Cortex of kidney (tissue), 1 donor: ENCODE measurements at places on chromosomes 2 and 18.

GRCh38 chr2:229282758-229283546 is 11.9 kb upstream of the PID1 start:
- DNase-seq: no peak

- no peak for DNase-seq
These were observed 236.6 kb downstream of the PTGR3 start for GRCh38 chr18:74972354-74972753.

DNA sequence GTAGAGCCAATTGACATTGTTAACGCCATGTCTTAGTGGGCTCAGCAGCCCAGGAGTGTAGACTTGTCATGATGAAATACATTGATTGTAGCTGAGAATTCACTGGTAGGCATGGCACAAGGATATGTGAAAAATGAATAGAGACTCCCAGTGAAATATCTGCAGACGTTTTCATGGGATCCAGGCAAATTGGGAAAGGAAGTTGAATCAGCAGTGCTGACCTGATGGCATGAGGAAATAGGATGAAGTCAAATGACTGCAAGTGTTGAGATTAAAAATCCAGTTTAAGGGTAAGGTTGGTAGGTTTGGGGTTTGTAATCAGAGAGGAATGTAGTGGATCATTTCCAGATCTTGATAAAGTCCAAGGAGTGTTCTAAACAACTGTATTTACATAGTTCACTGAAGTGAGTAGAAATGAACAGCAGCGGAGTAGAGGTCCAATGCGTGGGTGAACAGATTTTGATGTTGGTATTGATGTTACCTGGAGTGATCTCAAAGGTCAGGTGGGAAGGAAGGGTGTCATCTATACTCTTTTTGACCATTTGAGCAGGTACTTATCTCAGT is 24.6 kb downstream of the INSIG2 start:
- no peak for DNase-seq

DNA sequence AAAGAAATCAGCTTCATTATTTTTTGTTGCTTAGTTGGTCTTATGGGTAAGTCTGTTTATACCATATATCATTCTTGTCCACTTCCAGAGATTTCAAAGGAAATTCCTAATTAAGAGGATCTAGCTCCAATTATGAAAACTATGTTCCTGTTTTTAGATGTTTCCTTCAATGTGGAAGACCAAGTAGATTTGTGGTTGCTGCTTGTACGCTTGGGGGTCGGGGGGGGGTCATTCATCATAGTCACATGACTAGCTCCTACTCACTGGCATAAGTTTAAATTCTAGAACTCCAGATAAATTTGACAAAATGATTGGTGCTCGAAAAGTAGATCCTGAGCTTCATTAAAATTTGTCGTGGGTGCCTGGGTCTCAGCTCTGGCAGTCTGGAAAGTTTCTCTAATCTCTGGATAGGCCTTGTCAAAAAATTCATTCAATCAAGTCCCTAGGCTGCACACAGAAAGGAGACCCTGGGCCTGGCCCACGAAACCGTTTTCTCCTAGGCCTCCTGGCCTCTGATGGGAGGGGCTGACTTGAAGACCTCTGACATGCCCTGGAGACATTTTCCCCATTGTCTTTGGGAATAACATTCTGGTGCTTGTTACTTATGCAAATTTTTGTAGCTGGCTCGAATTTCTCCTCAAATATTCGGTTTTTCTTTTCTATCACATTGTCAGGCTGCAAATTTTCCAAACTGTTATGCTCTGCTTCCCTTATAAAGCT is 62.5 kb downstream of the MEP1B start:
- no peak for DNase-seq

DNA sequence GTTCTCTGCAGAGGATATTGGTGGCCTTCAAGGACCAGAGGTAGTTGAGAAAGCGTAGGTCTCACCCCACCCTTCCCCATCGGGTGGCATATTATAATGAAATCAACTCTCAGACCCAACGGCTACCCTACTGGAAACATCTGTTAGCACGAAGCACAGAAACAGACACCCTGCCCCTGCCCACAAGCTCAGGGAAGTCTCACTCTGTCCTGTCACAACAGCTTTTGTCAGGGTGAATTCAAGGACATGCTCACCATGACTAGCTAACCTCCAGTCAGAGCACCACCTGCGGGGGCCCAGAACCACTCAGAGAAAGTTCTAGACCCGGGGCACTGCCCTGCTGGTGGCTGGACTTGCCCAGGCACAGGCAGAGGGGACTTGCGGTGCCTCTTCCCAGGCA is 3.5 kb upstream of the B3GNT7 start:
- peak; percentile 9 for DNase-seq

GRCh38 chr18:76494231-76495005 is 624 bp downstream of the ZNF516 start:
- DNase-seq: no peak

- no peak for DNase-seq
These were observed 293.2 kb upstream of the EPAS1 start for GRCh38 chr2:46003903-46004473.

GRCh38 chr2:219037783-219038499 is 3.4 kb downstream of the CFAP65 start:
- no peak for DNase-seq

DNA sequence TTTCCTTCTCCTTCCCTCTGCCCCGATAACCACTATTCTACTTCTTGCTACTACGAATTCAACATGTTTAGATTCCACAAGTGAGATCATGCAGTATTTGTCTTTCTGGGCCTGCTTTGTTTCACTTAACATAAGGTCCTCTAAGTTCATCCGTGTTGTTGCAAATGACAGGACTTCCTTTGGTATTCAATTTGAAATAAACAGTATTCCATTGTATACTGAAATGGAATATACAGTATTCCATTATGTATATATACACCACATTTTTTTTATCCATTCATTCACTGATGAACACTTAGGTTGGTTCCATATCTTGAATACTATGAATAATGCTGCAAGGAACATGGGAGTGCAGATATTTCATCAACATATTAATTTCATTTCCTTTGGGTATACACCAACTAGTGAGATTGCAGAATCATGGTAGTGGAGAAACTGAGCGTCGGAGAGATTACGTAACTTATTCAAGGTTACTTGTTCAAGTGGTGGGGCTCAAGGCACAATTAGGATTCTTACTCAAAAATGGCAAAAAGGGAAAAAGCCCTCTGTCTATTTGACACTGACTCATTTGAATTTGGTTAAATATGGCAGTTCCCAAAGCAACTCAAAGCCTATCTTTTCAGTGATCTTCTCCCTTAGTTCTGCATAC is 85.1 kb downstream of the CHN1 start:
- no peak for DNase-seq

GRCh38 chr2:146608490-146608889 is 1236.3 kb upstream of the ACVR2A start:
- no peak for DNase-seq

- DNase-seq: no peak
These were observed 215.3 kb upstream of the GULP1 start for GRCh38 chr2:188076149-188077056.

DNA sequence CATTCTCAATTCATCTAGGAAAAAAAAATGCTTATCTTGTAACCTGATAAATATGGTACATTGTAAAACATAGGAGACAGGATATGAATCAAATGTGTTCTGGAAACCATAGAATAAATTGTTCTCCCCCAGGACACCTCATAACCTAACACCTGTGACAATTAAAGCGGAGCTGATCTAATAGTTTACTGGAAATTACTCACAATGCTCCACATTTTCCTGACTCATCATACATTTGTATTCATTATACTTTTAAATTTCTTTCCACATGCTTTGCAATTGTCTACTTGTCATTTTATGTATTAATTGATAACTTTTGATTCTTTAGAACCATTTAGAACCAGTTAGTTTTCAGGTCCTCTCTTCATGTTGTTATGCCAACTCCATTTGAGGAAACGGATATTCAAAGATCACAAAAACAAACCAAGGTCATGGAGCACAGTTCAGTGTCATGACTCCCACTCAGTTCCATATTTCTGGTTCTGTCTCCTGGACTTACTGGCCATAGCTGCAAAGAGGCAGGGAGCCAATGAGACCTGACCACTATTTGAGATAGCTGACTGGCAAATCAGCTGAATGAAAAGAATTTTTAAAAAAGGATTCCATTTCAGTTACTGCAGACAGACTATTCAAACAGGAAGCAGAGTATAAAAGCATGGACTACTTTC is 128.5 kb downstream of the CALCRL start:
- DNase-seq: no peak

GRCh38 chr2:112096098-112096497 is 41.0 kb downstream of the TMEM87B start:
- no peak for DNase-seq

- DNase-seq: no peak
These were observed 18.2 kb upstream of the ADAM17 start for GRCh38 chr2:9573840-9574239.

- no peak for DNase-seq
These were observed 199.8 kb downstream of the CLIP4 start for GRCh38 chr2:29314816-29315571.

DNA sequence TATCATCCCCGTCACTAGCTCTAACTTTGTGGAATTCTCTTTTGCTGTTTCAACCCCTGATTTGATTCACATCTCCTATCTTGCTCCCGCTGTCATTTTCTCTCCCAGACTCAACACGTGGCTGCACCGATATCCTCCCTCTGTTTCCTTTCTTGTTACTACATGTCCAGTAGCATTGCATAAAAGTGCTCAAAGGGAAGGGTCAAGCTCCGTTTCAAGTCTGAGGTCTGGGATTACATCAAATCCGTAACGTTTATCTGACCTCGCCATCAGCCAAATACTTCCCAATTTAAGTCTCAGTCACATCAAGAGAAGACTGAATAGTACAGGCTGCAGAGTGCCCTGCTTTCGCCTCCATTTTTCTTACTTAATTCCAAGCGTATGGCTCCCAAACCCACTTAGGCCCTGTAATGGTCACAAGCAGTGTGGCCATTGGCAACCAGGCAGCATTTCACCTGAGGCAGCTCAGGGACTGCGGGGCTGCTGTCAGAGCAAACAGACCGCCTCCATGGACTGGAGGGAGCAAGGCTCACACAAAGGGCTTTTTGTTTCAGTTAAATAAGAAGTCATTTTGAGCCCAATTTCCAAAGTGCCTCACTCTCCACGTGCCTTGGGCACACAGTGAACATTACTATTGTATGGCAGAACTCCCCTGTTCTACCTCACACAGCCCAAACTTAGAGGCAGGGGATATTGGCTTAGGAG is 217.8 kb downstream of the BCL11A start:
- DNase-seq: no peak

DNA sequence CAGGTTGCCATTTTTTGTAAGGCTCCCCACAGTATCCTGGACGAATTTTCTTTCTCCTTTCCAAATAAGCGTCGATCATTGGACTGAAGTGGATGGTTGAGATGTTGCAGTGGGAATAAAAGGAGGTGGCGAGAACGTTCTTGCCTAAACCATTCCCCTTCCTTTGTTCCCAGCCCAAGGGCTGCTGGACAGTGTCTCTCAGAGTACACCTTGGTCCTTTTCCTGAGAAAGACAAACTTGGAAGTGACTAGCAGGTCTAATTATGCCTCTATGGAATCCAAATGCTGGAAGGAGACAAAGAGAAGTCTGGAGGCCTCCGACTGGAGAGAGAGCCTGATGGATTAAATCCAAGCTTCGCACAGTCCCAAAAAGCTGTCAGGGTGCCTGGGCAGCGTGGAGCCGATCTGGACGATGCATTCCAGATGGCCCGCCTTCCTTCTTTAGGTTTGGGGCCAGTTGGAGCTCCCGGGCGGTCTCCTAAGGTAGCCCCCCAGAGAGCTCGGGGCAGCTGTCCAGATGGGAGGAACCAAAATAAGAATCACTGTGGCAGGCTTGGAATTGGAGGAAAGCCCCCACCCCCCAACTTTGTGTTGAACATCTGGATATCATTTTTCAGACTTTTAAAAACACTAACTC is 186.8 kb downstream of the TMEM247 start:
- no peak for DNase-seq

GRCh38 chr18:1383465-1383864 is 478.8 kb downstream of the ADCYAP1 start:
- DNase-seq: no peak

DNA sequence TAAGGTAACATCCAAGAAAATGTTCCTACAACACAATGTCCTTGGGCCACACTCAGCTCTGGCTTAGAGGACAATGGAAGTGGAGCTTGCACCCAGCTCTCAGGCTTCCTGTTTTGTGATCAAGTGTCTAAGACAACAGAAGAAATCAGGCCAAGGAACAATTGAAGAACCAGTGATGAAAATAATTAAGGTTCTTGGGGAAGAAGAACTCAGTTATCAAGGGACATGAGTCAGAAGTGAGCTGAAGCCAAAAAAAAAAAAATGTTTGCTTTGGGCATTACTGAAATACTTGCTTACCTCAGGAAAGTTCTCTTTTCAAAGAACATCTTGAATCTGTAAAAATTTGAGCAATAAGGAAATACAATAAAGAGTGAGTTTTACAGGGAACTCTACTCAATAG is 299.0 kb downstream of the FBXO15 start:
- no peak for DNase-seq

GRCh38 chr2:7032371-7032770 is 115.2 kb downstream of the RNF144A start:
- no peak for DNase-seq

DNA sequence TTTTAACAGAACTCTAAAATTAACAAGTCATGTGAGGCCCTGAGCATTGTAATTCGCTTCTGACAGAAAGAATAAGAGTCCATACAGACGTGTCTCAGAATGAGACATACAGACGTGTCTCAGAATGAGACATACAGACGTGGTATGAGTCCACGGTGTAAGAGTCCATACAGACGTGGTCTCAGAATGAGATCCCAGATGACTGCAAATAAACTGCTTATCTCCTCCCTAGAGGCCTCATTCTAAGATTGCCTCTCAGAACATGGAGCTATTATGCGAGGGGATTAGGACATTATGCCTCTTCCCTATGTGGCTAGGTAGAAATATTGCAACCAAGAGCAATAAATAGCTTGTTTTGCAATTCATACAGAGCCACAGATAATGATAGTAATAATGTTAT is 63.9 kb downstream of the NEB start:
- DNase-seq: no peak

DNA sequence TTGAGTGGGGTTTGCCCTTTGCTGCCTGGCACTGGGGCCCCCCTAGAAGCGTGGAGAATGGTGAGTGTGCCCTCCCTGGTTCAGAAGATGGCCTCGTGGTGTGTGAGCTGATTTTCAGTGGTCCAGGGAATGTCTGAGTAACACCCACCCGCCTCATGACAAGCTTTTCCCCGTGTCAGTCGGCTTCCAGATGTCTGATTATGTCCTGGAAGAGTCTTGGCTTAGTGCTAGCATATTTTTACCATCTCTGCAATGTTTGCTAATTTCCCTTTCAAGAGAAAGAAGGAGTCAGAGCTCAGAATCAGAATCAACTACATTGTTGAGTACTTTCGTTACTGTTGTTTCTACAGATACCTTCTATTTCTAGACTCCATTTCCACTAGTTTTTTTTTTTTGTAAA is 214.7 kb downstream of the SEPTIN10 start:
- DNase-seq: no peak
